Psoas muscle (tissue), 8 donors: ENCODE measurements at places on chromosomes 3 and 15.

DNA sequence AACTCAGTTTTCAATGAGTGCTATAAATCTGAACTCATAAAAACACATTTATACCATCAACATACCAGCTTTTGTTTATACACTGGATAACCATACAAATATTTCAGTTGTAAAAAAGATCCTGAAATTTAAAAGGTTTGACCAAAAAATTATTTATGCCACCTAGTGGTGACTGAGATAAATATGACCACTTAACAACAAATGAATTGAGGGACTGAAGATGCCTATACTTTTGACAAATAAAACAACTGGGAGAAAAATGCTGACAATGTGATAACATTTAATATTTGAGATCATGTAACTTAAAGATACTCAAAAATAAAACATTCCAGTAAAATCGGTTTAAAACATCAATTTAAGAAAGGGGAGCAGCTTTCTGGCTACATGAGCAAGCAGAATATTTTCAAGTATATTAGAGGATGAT is 30.4 kb downstream of the ATG3 start:
- DNase-seq, result no peak

GRCh38 chr15:82810890-82811426 is 1.5 kb downstream of the WHAMM start:
- DNase-seq, result no peak

GRCh38 chr3:86029590-86029989 is 961.4 kb downstream of the VGLL3 start:
- no peak for DNase-seq

DNA sequence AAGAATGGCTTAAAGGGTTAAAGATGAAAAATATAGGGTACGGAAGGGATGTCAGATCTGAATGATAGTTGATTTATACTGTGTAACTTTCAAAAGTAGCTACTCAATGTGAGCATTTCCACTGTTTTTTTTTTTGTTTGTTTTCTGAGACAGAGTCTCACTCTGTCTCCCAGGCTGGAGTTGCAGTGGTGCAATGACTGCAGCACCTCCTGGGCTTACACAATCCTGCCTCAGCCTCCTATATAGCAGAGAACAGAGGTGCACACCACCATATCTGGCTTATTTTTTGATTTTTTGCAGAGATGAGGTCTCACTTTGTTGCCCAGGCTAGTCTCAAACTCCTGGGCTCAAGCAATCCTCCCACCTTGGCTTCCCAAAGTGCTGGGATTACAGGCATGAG is 9.9 kb upstream of the PXK start:
- no peak for DNase-seq

GRCh38 chr3:178318340-178318739 is 217.9 kb upstream of the KCNMB2 start:
- DNase-seq, result no peak

DNA sequence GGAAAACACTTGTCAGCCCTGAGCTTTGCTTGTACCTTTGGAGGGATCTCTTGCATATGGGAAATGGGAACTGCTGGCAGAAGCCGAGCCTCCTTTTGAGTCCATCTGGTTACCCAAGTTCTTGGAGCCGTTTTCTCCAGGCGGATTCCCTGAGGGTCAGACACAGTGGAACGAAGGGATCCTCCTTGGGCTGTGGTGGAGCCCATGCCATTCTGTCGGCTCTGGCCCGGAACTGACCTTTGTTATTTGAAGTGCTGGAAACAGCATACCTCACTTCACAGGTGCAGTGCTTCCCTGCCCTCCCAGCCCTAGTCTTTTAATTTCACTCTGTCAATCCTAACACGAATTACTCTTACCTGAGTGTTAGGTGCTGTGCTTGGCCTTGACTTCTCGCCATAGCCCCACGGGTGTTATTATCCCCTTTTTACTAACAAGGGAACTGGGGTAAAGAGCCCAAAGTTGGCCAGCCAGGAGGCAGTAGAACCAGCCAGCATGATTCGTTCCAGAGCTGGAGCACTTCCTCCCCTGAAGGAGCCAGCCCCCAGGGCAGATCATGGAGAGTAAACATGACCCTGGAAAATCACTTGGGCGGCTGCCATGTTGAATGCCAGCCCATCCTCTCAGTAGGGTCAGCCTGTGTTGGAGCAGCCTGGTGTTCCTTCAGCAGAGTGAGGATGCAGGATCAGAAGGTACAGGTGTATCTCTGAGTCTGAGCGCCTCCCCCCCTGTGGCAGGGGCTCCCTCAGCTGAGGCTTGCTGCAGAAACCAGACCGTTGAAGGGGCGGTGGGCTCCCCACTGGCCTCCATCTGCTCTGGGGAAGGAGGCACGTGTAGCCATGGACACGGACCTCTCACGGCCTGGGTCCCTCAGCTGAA is 143.2 kb downstream of the DNAJB8 start:
- no peak for DNase-seq
